T-helper 2 cell treated with Interferon-gamma antibody and Interleukin-4, amounts not matched to agents 5 μg/mL and 100 μg/mL, for 36 hours (primary cell): ENCODE measurements at places on chromosomes 3 and 15.

DNA sequence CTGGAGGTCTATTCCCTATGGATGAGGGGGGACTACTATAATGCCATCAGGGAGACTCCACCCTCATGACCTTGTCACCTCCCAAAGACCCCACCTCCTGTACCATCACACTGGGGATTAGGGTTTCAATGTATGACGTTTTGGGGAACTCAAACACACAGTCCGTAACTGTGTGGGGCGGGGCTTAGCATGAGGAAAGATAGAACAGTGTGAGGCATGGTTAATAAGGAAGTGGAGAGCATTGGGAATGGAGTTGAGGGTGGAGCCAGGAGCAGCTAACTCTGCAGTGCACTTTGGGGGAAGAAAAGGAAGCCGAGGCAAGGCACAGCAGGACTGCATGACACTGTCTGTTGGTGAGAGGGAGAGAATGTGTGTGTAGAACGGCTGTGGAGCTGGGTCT lies 90.9 kb upstream of the AGBL1 start:
- no peak for DNase-seq

- no peak for DNase-seq
Measured at GRCh38 chr15:69074001-69074842, 59.7 kb downstream of the NOX5 start.

DNA sequence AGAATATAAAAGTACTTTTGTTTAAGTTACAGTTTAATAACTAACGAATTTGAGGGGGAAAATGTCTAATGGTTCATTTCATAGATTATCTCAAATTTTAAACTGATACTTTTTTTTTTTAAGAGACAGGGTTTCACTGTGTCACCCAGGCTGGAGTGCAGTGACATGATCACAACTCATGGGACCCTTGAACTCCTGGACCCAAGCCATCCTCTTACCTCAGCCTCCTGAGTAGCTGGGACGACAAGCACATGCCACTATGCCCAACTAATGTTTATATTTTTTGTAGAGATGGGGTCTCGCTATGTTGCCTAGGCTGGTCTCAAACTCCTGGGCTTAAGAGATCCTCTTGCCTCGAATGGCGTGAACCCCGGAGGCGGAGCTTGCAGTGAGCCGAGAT lies 16.5 kb downstream of the LRRC58 start:
- no peak for DNase-seq

DNA sequence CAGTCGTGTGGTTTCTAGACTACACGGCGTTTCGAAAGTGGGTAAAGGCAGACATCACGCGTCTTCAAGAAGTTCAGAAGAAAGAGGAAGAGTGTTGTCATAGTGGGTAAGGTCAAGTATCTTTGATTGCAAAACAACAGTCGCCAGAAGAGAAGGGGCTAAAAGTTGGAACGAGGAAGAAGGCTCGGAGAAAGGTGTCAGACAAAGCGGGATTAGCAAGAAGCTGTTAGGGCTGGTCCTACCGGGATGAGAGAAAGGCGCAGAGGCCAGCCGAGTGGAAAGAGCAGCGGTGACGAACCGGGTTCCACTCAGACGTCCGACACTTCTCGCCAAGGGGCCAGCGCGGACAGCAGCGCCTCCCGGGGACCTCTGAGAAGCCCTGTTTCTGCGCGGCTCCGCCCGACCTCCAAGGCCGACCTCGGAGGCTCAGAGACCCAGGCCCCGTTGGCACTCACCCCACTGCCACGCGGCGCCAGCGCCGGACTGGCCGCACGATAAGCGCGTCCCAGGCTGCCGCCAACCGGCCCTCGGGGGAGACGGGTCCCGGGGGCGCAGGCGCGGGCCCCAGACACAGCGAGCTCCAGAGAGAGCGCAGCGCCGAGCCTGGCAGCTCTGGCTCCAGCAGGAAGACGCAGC lies 436 bp downstream of the ADPGK start:
- no peak for DNase-seq

GRCh38 chr3:27533261-27533607 lies 49.0 kb upstream of the SLC4A7 start:
- no peak for DNase-seq

GRCh38 chr3:161153480-161153879 lies 48.3 kb upstream of the B3GALNT1 start:
- DNase-seq, result no peak

DNA sequence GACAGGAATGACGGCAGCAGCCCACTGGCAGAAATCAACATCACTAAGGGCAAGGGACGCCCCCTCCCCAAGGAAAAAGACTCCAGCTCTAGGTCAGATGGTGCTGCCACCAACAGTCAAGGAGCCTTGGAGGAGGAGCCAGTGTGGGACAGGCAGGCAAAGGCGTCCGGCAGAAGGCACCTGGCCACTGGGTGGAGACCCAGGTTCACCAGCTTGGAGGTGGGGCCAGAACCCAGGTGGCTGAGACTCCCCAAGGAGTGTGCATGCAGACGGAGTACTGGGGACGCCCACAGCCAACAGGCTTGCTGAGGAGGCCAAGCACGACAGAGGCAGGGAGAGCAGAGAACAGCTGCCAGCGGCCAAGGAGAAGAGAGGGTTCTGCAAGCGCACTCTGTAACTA lies 35.2 kb downstream of the PTPN23 start:
- no peak for DNase-seq

- no peak for DNase-seq
Measured at GRCh38 chr15:83682476-83683088, 28.7 kb downstream of the ADAMTSL3 start.

- DNase-seq, result no peak
Measured at GRCh38 chr3:149415484-149415883, 38.0 kb upstream of the TM4SF1 start.

- DNase-seq, result no peak
Measured at GRCh38 chr3:185176750-185177359, 24.0 kb upstream of the C3orf70 start.

DNA sequence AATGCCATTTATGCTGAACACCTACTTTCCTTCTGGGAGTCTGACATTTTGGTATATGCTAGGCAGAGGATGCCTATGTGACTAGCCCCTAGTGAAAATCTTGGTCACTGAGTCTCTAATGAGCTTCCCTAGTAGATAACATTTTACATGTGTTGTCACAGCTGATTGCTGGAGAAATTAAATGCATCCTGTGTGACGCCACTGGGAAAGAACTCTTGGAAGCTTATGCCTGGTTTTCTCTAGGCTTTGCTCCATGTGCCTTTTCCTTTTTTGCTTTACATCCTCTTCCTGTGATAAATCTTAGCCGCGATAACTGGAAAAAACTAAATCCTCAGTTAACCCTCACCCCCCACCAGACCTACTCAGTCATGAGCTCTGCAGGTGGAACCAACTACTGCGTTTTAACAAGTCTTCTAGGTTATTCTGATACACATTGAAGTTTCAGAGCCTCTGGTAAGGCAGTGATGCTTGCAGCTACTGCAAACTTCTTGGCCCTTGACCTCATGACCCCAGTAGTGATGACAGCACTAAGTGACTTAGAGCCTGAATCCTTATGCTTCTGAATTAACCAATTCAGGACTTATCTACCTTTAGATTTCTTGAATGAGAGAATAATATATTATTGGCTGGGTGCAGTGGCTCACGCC lies 292.4 kb upstream of the SOX14 start:
- DNase-seq, result no peak

DNA sequence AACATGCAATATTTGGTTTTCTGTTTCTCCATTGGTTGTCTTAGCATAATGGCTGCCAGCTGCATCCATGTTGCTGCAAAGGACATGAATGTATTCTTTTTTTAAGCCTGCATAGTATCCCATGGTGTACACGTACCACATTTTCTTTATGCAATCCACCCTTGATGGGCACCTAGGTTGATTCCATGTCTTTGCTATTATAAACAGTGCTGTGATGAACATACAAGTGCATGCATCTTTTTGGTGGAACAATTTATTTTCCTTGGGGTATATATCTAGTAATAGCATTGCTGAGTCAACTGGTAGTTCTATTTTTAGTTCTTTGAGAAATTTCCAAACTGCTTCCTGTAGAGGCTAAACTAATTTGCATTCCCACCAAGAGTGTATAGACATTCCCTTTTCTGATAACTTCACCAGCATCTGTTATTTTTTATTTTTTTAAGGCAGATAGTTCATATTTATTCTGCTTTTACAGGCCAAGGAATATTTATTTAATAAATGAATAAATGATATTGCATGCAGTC lies 62.4 kb upstream of the NPHP3 start:
- DNase-seq, result no peak

DNA sequence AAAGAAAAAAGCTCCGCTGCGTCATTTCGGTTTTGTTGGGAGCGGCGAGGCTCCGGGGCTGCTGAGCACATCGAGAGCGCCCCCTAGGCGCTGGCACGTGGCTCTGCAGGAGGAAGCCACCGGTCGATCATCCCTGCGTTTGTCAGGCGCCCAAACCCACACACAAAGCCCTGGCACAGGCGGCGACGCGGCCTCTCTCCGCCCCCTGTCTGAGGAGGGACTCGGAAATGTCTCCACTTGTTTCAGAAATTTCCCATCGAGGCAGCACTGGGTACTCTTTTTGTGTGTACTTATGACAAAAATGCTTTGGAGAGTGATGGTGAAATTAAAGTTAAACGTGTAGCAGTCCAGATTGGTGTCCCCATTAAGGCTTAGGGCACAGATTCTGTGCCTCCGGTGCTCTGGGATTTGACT lies 407.3 kb upstream of the ONECUT1 start:
- peak; percentile 33 for DNase-seq

- DNase-seq, result no peak
Measured at GRCh38 chr15:71914092-71914491, 103.7 kb downstream of the NR2E3 start.

DNA sequence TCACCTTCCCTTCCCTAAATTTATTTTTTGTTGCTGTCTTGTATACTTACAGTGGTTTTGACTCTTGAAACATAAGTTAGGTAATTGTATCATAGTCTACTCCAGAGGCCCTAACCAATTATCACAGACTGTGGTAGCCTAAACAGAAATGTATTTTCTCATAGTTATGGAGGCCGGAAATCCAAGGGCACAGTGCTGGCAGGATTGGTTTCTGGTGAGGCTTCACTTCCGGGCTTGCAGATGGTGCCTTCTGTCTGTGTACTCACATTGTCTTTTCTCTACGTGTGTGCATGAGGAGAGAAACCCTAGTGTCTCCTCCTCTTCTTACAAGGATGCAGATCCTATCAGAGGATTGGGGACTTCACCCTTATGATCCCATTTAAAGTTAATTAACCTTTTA lies 290.2 kb upstream of the KCNMB2 start:
- no peak for DNase-seq

DNA sequence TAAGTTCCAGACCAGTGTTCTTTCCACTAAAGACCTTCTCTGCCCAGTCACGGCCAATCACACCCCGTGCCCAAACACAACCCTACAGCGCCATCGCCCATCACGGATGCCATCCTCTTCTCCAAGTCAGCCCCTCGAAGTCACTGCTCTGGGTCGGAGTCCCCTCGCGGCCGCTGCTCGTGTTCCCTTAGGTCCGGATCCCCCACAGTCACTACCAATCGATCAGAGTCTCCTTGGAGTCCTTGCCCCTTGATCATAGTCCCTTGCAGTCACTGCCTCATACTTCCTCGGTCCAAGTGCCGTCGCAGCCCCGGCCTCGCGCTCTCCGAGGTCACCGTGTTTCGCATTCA lies 461 bp downstream of the PCYT1A start:
- DNase-seq, result no peak

- no peak for DNase-seq
Measured at GRCh38 chr15:78351539-78351938, 11.4 kb downstream of the CRABP1 start.

GRCh38 chr3:124516333-124516732 lies 213.9 kb upstream of the UMPS start:
- no peak for DNase-seq

DNA sequence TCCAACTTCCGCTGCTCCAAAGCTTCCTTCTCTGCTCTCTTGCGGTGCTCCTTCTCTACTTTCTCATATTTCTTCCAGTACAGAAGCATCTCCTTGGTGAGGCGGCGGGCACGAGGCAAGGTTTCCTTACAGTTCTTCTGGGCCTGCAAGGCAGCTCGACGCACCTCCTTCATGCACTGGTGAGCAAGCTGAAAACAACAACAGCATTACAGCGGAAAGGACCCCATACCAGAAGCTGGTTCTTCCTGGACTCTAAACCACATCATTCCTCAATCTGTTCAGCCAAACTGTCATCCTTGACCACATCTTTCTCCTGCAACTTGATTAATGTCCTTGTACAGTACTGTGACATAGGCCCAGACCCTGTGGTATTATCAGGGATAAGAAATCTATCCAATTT lies 36.4 kb downstream of the INO80 start:
- DNase-seq, result no peak

GRCh38 chr3:160629491-160629890 lies 47.5 kb upstream of the ARL14 start:
- no peak for DNase-seq

DNA sequence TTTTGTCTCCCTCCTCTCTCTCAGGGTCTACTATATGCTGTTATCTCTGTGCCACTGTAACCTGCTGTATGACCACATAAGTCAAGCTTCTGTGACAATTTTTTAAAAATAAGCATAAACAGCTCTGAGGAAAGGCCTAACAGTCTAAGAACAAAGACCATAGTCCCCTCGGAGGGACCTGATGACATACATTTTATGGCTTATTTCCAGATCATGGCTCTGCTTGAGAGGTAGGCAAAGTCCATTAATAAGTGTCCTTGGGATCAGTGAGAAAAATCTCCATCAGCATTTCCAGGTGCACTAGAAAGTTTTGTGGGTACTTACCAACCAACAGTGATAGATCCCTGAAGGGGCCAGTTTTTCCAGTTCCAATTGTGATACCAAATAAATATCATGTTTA lies 123.8 kb downstream of the TNIK start:
- DNase-seq, result no peak

GRCh38 chr3:158685159-158685558 lies 12.7 kb upstream of the LXN start:
- DNase-seq, result no peak

- DNase-seq, result no peak
Measured at GRCh38 chr15:50280271-50280670, 14.7 kb upstream of the HDC start.

DNA sequence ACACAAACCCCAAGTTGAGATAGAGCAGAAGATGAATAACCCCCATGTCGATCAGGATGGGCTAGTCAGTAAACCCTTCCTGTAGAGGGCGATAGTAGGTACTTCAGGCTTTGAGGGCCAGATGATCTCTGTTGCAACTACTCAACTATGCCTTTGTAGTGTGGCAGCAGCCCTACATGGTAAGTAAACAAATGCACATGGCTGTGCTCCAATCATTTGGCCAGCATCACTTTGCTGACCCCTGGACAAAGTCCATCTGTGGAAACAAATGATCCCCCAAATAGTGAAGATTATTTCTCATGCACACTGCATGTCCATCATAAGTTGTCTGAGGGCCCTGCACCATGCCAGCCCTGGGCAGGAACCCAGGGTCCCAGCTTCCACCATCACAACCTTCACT lies 402.2 kb upstream of the PROK2 start:
- DNase-seq, result no peak

DNA sequence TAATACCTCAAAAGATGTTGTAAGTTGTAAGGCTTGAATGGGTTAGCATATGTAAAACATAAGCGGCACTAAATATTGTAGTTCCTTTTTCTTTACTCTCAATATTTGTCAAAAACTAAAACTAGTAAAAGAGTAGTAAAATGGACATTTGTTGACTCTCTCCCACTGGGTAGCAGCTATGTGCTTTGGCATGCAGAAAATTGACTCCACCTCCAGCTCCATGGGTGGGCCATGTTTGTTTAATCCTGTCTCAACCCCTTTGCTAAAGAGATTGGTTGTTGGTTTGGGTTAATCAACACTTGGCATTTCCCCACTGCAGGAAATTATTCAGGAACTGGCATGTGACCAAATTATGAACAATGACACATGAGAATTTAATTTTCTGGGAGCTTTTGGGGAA lies 114.8 kb downstream of the EOMES start:
- DNase-seq, result no peak

GRCh38 chr15:58704155-58704865 lies 45.2 kb downstream of the ADAM10 start:
- DNase-seq, result no peak

- DNase-seq, result peak; percentile 17
Measured at GRCh38 chr3:11195721-11196332, 41.5 kb downstream of the HRH1 start.
